ENCODE measurements at places on chromosomes 4 and X.

DNA sequence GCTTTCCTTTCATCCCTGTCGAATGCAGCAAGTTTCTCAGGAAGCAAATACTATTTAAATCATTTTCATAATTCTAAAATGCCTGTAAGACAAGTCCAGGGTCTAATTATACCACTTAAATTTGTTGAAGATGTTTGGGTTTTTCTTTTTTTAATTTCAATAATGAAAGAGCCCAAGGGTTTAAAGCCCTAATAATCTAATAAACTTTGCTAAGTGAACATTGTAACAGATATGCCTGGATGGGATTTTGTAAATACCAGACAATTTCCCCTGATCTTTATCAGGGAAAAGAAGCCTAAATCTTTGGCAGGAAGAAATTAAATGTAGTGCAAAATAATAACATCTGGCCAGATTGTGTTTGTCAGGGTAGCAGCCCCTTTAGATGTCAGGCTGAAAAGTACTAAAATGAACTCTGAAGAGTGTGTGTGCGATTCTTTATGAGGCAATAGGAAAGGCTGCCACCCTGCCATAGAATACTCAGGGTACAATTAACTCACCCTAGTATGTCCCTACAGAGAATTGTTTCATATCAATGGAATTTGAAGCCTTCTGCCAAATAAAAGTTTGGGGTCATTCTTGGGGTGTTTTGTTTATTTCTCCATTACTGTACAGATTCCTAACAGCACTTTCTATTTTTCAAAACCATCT, 45.6 kb downstream of the GPC3 start:
- no peak for DNase-seq

GRCh38 chr4:89222170-89222569, 85.4 kb downstream of the GPRIN3 start:
- DNase-seq = no peak

- no peak for DNase-seq
These were observed 8.8 kb downstream of the PLXNA3 start for GRCh38 chrX:154466907-154467306.

GRCh38 chr4:84849051-84849640, 117.3 kb downstream of the WDFY3 start:
- DNase-seq = no peak

- DNase-seq = no peak
These were observed 63.2 kb upstream of the WWC2 start for GRCh38 chr4:183035726-183036415.

GRCh38 chr4:78360466-78360865, 191.1 kb upstream of the ANXA3 start:
- DNase-seq = no peak

- no peak for DNase-seq
These were observed 67.2 kb downstream of the NAA11 start for GRCh38 chr4:79258614-79259176.

DNA sequence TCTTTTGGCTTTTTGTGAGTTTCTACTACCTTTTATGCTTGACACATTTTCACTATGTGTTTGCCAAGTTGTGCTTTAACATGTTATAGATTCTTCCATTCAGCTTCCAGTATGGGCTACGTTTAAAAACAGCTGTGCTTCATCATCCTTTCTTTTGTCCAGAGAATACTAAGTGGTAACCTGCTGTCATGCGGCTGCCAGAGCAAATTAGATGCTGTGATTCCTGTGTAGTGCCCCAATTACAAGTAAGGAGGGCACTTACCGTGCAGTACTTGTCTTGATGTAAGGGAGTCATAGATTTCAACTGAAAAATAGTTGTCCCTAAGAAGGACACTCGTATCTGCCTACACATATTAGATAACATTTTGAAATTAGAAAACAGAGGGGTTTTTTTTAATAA, 531.8 kb upstream of the GALNTL6 start:
- DNase-seq = no peak

GRCh38 chr4:38950159-38950558, 82.0 kb downstream of the TMEM156 start:
- no peak for DNase-seq

Data from AML-193 (cell line).